Fibroblast of lung (primary cell): ENCODE measurements at places on chromosomes 7 and 10. TPM values are rescaled to one million over a fixed set of nuclear protein-coding genes. Genes with fewer than 3 reads are reported as not detected.

Gene EBLN1
- not detected in 2 replicates for polyA plus RNA-seq

Gene ATOH7
- 0.08 TPM in 1 of 2 replicates, not detected in the other for polyA plus RNA-seq

Gene PIP
- polyA plus RNA-seq: not detected in 2 replicates

Gene OPALIN
- not detected in 2 replicates for polyA plus RNA-seq

Gene HK1
- 60.6 and 86.2 TPM in 2 replicates for polyA plus RNA-seq

Gene ADAM8
- 0.23 and 0.26 TPM in 2 replicates for polyA plus RNA-seq

Gene DPYSL4
- 1.1 and 1.4 TPM in 2 replicates for polyA plus RNA-seq

Gene GTF2IRD2
- polyA plus RNA-seq: 9.7 and 10.7 TPM in 2 replicates

Gene LRRC17
- polyA plus RNA-seq: 31.5 and 103 TPM in 2 replicates

Gene PLPP4
- polyA plus RNA-seq: 0.22 and 2.3 TPM in 2 replicates

Gene MINPP1
- polyA plus RNA-seq: 16.3 and 18.5 TPM in 2 replicates

Gene IL15RA
- polyA plus RNA-seq: 5.9 and 8.4 TPM in 2 replicates

Gene MET
- 33.4 and 42.1 TPM in 2 replicates for polyA plus RNA-seq

Gene PTF1A
- polyA plus RNA-seq: not detected in 2 replicates
